ENCODE measurements at places on chromosomes 5 and 9.

DNA sequence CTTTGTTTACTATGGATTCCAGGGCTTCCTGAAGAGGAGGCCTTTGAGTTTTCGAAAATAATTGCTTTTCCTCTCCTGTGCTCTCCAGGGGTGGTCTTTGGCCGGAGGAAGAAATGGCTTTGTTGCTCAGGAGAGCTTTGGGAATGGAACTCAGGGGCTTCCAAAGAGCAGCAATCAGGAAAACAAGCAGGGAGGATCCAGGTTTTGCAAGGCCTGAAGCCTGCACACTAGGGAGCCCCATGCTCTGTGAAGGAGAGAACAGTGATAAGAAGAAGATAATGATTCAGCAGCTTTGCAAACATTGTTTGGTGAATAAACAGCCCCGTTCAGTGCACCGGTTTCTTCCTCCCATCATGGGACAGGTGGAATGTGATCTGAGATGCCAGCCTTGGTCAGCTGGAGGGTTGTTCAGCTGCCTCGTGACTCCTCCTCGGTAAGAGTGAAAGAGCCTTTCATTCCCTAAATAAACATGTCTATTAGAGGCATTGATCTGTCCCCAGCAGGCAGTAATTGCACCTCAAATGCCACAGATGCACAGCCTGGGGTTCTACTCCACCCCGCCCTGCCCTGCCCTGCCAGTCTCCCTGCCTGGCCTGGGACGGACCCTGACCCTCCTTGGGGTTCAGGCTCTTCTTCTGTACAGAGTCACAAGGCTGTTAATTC is 11.5 kb upstream of the ALDH1B1 start:
- DNase-seq = no peak

- no peak for DNase-seq
These were observed 26.6 kb upstream of the SLC46A2 start for GRCh38 chr9:112917047-112917986.

GRCh38 chr5:73764996-73765395 is 139.0 kb downstream of the ARHGEF28 start:
- no peak for DNase-seq

- DNase-seq = no peak
These were observed 23.2 kb upstream of the JADE2 start for GRCh38 chr5:134502259-134502658.

- no peak for DNase-seq
These were observed 49.9 kb upstream of the SLIT3 start for GRCh38 chr5:169350759-169351240.

- no peak for DNase-seq
These were observed 114.6 kb downstream of the KLHL3 start for GRCh38 chr5:137621306-137621705.

GRCh38 chr9:32258482-32258881 is 126.0 kb upstream of the ACO1 start:
- DNase-seq = no peak

DNA sequence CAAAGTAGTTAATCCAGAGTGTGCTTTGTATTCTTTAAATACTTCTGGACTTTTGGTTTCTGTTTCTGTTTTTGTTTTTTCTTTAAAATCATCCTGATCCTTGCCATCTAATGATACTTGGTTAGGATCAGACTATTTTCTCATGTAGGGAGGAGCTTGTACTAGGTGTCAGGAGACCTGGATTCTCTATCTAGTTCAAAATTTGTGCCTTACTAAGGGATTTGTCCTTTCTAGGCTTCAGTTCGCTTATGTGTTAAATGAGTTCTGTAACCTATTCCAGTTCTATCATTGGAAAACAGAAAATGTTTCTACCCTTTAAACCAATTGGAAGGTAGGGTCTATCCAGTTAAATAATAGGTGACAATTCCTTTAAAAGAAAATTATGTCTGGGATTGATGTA is 3.3 kb upstream of the MEF2C start:
- DNase-seq = no peak

GRCh38 chr5:68426586-68426985 is 211.0 kb downstream of the PIK3R1 start:
- no peak for DNase-seq

DNA sequence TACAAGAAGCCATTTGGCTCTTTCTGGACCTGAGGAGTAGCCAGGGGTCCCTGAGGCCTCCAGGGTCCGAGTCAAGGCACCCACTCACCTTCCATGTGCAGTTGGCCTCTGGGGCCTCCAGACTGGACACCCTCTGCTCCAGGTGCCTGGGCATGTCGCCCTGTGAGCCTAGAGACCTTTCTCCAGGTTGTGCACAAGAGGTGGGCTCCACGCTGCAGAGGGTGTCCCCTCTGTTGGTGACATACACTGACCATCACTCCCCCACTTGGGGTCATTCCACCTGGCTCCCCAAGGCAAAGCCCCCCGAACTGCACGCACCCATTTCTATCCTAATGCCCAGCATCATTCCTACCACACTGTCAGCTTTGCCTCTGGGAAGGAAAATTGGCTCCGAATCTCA is 48.8 kb downstream of the RASGEF1C start:
- no peak for DNase-seq

DNA sequence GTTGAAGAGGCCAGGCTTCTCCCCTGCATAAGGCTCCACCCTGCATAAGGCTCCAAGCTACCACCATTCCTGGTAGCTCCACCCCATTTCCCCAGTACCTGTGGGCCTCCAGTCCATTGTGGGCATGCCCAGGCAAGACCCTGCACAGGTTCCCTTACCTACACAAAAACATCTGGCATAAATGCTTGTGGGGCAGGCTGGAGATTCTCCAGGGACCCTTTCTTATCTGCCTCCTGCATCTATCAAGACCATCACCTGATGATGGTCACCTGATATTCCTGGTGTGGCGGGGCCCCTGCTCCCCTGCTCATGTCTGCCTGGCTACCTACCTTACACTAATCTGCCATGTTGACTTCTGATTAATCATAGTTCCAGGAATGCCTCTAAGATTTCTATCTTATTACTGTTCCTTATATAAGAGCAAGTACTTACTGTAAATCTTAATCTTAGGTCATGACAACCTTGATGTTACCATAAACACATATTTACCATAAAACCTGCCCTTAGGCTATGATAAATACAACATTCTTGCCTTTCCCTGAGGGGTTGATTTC is 41.0 kb downstream of the FGD3 start:
- no peak for DNase-seq

DNA sequence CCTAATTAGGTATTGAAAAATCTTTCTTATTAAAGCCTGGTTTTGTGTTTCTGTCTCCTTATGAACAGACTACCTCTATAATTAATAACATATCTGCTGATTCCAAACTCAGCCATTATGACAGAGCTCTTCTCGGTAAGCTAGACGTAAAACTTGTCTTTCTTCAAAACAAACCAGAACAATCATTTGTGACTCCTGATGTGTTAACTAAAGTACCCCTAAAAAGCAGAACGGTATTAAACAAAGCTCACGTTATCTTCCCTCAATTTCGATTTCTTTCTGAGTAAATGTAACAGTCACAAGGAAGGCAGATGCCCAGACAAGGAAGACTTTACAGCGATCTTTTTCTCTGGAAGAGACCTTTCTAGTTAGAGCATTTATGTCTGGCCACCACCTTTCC is 1.8 kb downstream of the SEMA5A start:
- DNase-seq = no peak

DNA sequence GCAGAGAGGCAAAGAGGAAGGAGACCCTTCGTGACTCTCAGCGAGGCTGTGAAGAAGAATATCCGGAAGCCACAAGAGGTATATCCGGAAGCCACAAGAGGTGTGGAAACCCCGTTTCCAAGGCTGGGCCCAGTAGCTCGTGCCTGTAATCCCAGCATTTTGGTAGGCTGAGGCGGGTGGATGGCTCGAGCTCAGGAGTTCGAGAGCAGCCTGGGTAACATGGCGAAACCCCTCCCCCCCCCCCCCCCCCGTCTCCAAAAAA is 612 bp upstream of the BBLN start:
- no peak for DNase-seq

DNA sequence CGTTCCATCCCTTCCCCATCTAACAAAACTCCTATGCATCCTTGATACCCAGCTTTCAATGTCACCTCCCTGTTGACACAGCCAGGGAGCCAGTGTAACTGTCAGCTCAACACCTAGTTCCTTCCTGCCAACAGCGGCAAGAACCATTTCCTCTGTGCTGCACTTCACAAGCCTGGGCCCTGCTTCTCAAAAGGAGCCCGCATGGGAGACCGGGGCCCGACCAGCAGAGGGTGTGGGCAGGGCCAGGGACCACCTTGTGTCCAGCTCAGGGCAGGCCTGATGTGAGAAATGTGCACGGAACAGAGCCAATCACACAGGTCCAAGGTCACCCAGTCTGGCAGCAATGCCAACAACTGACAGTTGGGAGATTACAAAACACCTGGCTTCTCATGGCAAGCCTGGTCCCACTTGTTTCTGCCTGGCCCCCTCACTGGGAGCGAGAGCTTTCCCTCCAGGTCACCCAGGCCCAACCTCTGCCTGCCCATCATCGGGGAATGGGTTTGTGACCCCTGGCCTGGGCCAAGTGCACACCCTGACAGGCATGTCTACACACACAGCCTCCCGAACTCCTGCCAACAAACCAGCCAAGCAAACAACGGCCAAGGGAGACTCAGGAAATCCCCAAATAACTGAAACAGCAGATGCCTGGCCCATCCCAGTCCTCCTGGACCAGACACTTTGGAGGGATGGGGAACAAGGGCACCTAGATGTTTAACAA is 3.1 kb downstream of the RNF44 start:
- DNase-seq = peak; percentile 32

DNA sequence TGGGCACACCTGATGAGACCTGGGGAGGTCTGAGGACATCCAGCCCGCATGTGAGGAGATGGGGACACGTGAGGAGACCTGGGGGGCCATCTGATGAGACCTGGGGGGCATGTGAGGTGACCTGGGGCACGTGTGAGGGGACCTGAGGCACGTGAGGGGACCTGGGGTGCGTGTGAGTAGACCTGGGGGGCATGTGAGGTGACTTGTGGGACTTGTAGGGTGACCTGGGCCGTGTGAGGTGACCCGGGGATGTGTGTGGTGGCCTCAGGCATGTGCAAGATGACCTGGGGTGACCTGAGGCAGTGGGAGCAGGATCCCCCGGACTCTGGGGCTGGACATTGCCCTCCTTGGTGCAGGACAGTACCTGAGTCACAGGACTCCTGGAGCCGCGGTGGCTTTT is 30.6 kb downstream of the PNPLA7 start:
- DNase-seq = no peak

GRCh38 chr9:129644365-129644764 is 2.4 kb upstream of the ASB6 start:
- DNase-seq = no peak

DNA sequence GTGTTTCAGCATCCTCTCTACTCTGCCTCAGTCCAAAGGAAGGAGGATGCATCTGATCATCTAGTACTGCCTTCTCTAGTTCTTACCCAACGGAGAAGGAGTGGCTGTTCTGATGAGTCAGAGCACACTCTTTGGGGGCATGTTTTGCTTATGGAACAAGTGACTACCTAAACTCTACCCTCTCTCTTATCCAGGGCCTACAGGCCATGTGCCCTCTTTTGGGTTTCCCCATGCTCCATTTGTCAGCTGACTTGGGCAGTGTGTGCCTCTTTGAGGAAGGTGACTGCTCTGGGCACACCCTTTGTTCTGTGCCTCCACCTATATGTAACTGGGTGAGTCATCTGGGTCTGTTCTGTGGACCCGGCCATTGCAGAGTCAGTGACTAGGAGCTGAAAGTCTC is 89.6 kb upstream of the BNC2 start:
- no peak for DNase-seq

GRCh38 chr9:95770653-95771131 is 104.8 kb upstream of the ERCC6L2 start:
- no peak for DNase-seq

GRCh38 chr9:5698810-5699556 is 70.1 kb downstream of the RIC1 start:
- no peak for DNase-seq

DNA sequence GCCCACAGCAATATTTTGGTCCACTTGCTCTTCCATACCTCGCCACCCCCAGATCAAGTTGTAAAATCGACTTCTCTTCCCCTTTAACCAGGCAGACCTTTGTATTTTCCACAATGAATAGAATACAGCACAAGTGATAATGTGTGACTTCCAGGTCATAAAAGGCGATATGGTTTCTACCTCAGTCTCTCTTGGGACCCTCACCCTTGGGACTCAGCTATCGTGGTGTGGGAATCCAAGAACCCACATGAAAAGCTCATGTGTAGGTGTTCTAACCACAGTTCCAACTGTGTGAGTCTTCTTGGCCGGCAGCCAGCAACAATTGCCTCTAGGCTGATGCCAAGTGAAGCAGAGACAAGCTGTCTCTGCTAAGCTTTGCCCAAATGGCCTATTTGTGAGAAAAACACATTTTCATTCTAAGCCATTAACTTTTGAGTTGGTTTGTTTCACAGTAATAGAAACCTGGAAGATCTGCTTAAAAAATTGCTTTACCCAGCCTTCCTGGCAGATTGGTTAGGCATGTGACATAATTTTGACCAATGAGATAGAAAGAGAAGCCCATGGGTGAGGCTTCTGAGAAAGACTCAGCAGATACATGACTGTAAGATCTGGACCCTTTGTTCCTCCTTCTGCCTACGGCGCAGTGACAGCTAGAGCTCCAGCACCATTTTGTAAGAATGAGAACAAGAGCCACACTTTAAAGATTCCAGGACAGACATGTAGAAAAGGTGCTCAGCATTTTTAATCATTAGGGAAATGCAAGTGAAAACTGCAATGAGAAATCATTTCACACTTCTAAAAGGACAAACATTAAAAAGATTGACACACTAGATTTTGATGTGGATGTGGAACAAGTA is 18.3 kb upstream of the MLLT3 start:
- DNase-seq = no peak

GRCh38 chr9:2872250-2872930 is 28.5 kb upstream of the PUM3 start:
- DNase-seq = no peak

- no peak for DNase-seq
These were observed 329.0 kb upstream of the PANK3 start for GRCh38 chr5:168908207-168908606.

- DNase-seq = no peak
These were observed 111.7 kb downstream of the AP3B1 start for GRCh38 chr5:78182838-78183237.

DNA sequence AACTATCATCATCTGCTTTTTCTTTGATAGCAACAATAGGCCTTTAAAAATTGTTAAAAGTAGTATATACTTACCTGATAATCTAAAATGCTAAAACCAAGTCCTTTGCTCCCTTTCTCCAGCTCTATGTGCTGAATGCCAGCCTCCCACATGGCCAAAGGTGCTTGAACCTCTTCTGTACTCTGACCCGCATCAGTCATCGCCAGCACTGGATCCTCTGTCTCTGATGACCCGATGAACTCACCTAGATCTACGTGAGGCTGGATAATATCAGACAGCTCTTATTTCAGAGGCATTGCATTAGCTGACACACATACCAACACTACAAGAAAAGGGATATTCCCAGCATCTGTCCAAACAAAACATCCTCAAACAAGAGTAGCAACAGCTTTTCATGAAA is 89.5 kb downstream of the MPDZ start:
- DNase-seq = no peak

GRCh38 chr5:3303777-3304176 is 291.9 kb upstream of the IRX1 start:
- no peak for DNase-seq

GRCh38 chr9:6680797-6681146 is 35.2 kb upstream of the GLDC start:
- DNase-seq = peak; percentile 54

GRCh38 chr5:157463621-157464518 is 3.9 kb downstream of the NIPAL4 start:
- DNase-seq = no peak

- DNase-seq = no peak
These were observed 159.8 kb downstream of the DROSHA start for GRCh38 chr5:31372124-31372523.

- no peak for DNase-seq
These were observed 99.0 kb downstream of the MUSK start for GRCh38 chr9:110767559-110768063.

GRCh38 chr9:93509084-93509483 is 55.7 kb upstream of the FAM120AOS start:
- DNase-seq = no peak
